BJ (cell line): ENCODE measurements at places on chromosomes 5 and 9.
A peak's percentile ranks its signal among the peaks of the same experiment; 100 is the strongest.

GRCh38 chr5:5512543-5512942, 90.1 kb downstream of the ICE1 start:
- no peak for DNase-seq

DNA sequence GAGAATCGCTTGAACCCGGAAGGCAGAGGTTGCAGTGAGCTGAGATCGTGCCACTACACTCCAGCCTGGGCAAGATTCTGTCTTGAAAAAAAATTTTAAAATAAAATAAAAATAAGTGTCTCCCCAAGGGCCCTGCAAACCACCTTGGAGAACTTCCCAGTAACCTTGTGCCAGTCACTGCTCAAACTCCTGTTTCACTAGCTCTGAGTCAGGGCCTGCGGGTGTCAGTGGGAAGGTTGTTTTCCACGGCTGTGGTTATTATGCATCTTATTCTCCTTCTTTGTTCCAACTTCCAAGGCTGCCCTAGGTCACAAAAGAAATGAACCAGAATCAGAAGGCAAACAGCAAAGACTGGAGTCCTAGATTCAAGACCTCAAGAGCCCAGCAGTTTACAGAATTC, 246.7 kb downstream of the ADAMTSL1 start:
- DNase-seq, result no peak

DNA sequence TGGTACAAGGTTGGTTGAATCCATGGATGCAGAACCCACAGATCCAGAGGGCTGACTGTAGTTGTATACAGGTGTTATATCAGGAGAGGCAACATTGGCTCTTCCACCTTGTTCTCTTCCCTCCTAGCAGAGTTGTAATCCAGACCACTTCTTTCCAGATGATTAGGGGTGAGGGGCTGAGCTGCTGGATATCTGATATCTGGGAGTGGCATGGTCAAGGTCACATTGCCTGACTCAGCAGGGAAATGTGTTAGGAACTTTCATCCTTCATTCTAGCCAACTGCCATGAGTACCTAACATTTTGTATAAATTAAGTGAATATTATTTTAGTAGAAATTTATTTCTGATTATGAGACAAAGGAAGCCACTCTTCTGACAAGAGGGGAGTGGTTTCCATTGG, 7.3 kb downstream of the DAPK1 start:
- no peak for DNase-seq

DNA sequence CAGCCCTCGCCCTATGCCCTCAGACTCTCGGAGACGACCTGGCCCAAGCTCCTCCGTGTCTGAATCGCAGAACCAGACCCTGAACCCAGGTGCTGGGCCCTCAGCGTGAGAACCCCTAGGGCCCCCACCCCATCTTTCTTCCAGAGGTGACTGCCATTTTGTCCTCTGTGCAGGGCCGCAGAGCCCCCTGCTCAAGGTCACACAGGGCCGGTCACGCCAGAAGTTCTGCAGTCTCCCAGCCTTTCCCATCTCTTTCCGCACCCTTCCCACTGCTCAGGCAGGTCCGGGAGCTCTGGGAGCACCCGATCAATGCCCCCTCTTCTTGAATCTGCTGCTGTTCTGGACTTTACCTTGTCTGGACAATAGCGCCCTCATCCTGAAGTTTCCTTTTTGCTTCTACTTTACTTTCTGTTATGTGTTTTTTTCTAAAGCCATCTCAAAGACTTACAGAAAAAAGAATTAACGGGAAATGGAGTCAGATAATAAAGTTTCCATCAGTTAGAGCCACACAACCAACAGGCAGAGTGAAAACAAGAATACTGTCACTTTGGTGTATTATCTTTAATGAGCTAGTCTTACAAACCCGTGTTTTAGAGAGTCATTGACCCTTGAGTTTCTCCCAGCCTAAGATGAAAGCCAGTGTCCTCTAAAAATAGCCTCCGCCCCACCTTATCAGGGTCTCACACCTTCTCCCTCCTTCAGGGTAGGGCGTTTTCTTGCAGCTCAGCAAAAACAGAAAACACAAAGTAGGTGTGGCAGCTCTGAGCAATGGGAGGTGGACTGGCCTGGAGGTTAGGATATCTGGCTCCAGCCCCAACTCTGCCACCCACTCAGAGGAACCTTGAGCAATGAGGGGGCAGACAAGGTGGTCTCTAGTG, 1.8 kb downstream of the TMOD1 start:
- no peak for DNase-seq

- no peak for DNase-seq
These were observed 21.4 kb downstream of the CEP72 start for GRCh38 chr5:633501-633955.

DNA sequence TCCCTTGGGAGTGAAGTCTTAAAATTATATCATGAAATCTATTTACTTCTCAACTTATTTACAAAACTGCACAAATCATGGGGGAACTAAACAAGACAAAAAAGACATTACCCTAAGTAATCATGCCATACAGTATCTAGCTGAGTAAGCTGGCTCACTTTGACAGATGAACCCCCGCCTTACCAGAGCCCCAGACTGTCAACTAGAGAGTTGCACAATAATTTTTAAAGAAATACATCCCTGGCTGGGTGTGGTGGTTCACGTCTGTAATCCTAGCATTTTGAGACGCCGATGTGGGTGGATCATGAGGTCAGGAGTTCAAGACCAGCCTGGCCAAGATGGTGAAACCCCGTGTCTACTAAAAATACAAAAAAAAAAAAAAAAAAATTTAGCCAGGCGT, 62.3 kb downstream of the LPAR1 start:
- no peak for DNase-seq

- DNase-seq, result no peak
These were observed 110.8 kb downstream of the PSAT1 start for GRCh38 chr9:78407636-78408312.

DNA sequence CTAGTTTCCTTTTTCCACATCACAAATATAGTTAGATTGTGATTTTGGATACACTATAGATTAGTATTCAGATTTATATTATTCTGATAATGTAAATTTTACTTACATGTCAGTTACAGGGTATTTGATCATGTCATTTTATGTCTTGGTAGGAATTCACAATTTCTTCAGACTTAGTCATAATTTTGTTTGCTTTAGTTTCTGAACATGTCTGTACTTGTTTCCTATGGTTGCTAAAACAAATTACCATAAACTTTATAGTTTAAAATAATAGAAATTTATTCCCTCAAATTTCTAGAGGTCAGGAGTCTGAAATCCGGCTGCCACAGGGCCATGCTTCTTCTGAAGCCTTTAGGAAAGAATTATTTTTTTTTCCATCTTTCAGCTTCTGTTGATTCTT, 1817.2 kb upstream of the CDH9 start:
- DNase-seq, result no peak

- DNase-seq, result no peak
These were observed 235.7 kb downstream of the COMMD10 start for GRCh38 chr5:116320486-116320885.

DNA sequence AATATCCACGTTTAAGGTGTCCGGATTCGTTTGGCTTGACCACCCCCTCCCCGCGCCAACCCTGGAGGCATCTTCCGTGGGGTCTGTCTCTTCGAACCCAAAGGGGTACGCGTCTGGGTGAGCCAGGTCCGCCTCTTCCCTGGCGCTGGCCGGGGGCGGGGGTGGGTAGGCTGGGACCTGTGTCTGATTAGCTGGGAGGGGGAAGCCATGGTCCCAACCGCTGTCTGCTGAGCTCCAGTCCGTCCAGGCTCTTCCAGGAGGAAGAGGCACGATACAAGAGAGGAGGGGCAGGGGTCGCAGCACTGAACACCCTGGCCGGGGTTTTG, at the start of gene LVRN:
Gene LVRN (plus strand): TSS at position 237 of the 326 bp plus-strand sequence. CDS start 143 bp downstream, outside the sequence.
- no peak for DNase-seq

DNA sequence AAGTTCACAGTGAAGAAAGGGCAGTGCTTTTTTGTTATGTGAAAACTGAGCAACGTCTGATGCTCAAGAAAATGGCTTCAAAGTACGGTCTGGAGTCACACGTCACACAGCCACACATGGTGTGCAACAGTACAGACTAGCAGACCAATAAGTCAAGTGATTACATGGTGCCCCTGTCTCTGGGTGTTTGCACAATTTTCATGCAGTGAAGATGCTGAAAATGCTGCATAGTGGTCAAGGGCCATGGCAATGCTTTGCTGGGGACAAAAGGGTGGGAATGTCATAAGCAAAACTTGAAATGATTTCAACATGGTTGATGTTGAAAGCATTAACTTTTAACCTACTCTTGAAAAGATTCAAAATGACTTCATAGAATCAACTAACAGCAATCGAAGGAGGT, 231.2 kb downstream of the EBF1 start:
- no peak for DNase-seq

- peak; percentile 80 for DNase-seq
These were observed 103.4 kb upstream of the GNA14 start for GRCh38 chr9:77751341-77752091.

- DNase-seq, result no peak
These were observed 33.2 kb downstream of the CSF1R start for GRCh38 chr5:150052956-150053712.

DNA sequence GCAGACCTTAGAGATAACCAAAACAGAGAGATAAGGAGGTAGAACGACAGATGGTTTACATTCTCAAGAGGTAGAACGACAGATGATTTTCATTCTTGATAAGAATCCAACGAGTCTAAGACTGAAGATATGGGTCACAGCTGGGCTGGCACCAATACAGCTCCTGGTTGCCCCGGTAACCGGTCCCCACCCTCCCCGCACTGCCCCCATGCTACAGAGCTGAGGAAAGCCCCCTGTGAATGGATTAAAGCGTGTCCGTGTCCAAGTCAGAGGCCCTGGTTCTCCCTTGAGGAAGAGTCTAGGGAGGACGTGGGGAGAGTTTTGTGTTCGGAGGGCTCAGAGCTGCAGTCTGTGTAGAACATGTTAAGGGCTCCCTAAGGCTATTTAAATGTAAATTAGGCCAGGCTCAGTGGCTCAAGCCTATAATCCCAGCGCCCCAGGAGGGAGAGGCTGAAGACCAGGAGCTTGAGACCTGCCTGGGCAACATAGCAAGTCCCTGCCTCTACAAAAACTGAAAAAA, 8.1 kb downstream of the IDNK start:
- no peak for DNase-seq

DNA sequence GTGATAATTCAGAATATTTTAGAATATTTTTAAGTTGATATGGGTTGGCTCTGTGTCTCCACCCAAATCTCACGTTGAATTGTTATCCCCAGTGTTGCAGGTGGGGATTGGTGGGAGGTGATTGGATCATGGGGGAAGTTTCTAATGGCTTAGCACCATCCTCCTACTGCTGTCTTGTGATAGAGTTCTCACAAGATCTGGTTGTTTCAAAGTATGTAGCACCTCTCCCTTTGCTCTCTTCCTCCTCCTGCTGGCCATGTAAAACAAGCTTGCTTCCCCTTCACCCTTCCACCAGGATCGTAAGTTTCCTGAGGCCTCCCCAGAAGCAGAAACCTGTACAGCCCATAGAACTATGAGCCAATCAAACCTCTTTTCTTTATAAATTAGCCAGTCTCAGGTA, 214.6 kb upstream of the C9orf72 start:
- no peak for DNase-seq

DNA sequence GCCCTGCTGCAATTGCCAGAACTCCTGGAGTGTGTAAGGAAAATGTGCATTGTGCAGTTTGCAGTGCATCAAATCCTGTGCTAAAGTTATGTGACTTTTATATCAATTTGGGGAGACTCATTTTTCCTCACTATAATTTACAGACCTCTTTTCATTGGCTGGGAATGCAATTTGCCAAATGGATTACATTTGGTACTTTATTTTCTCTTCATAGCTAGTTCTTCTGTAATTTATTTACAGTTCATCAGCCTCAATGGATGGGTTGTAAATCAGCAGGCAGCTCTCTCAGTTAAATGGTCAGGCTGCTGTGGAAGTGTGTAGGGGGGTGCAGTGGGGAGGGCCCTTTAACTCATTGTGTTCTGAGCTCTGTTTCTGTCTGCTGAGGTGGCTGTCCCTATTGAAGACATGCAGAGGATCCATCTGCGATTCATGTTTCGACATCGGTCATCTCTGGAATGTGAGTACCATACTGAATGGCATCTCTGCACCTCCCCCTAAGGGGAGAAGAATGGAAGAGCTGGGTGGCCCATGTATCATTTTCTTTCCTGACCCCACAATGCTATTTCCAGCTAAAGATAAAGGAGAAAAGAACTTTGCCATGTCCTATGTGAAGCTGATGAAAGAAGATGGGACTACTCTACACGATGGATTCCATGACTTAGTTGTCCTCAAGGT, 74.6 kb downstream of the DOCK2 start:
- DNase-seq, result no peak

DNA sequence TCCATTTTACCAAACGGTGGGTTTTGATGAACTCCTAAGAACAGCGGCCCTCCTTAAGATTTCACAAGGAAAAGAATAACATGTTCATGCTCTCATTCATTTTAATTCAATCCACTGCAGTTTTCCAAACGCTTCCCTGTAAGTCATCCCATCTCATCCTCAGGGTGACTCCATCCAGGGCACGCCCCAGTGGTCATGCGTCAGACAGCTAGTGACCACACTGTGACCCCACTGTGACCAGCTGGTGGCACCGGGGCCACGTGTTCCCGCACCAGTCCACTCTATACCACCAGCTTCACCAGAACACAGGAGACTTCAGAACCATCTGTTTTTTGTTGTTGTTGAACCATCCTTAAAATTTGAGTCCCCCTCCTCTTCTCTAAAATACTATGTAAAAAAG, 14.3 kb downstream of the ATPSCKMT start:
- DNase-seq, result no peak

- no peak for DNase-seq
These were observed 78.8 kb downstream of the FSTL4 start for GRCh38 chr5:133533541-133533940.

- peak; percentile 54 for DNase-seq
These were observed 278.6 kb downstream of the SPOCK1 start for GRCh38 chr5:137220523-137220927.

DNA sequence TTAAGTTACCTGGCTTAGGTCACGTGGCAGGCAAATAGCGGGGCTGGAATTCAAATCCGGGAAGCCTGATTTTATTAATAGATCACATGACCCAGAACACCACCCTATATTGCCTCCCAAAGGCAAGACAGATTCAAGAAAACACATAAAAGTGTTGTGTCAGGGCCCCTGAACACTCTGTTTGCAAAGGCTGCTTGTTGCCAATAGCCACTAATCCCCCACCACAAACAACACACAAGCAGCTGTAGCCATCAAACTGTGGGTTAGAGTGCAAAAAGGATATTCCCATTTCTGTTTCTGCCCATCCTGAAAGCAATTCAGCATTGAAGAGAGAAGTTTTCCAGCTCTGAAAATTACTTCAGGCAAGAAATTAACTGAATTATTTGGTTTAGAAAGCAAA, 358.9 kb upstream of the RFX3 start:
- no peak for DNase-seq

GRCh38 chr5:56681346-56681745, 134.0 kb upstream of the MAP3K1 start:
- no peak for DNase-seq

- DNase-seq, result no peak
These were observed 5.8 kb upstream of the NCS1 start for GRCh38 chr9:130166399-130166798.
